ENCODE measurements at places on chromosomes 3 and 15. TPM values are rescaled to one million over a fixed set of nuclear protein-coding genes. Genes with fewer than 3 reads are reported as not detected.

The PLAAT1 gene
- 4.9 TPM for total RNA-seq

The ITIH3 gene
- total RNA-seq, result not detected

GRCh38 chr3:187773233-187774184 is 28.2 kb upstream of the BCL6 start:
- no peak for DNase-seq

DNA sequence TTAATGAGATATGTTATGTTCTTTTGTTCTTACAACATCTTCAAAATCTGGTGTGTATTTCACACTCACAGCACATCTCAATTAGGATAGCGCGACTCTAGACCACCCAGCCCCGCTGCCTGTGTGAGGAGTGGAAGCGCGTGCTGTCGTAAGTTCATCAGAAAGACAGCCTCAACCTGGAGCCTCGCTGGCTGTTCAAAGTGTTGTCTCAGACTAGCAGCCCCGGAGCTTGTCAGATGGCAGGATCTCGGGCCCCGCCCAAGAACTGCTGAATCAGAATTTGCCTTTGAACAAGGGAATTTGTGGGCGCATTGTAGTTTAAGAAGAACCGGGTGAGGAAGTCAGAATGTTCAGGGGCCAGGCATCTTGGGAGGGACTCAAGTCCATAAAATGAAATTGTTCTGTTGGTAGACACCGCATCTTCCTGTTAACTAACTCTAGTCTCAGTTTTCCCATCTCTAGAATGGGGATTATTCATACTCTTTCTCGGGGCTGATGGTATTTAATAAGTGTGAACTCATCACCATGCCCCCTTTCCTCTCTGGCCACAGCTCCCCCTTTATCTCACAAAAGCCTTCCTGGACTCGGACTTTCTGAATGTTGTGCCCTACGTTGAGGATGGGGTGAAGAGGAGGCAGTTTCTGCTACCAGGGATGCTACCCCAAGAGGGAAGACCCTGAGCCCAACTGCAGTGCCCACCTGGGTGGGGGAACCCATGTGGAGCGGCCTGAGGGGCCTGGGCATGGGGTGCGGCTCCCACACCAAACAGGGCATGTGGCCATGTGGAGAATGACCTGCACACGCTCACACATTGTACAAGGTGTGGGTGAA is 40.4 kb downstream of the BHLHE40 start:
- DNase-seq, result no peak

DNA sequence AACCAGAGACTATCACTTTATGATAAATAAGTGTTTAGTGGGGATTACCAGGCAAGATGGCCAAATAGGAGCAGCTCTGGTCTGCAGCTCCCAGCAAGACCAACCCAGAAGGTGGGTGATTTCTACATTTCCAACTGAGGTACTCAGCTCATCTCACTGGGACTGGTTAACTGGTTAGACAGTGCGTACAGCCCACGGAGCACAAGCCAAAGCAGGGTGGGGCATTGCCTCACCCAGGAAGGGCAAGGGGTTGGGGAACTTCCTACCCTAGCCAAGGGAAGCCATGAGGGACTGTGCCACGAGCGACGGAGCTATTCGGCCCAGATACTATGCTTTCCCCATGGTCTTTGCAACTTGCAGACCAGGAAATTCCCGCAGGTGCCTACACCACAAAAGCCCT is 171.0 kb downstream of the CTNNB1 start:
- no peak for DNase-seq

GRCh38 chr15:83205725-83206324 is 1.8 kb downstream of the HDGFL3 start:
- no peak for DNase-seq

DNA sequence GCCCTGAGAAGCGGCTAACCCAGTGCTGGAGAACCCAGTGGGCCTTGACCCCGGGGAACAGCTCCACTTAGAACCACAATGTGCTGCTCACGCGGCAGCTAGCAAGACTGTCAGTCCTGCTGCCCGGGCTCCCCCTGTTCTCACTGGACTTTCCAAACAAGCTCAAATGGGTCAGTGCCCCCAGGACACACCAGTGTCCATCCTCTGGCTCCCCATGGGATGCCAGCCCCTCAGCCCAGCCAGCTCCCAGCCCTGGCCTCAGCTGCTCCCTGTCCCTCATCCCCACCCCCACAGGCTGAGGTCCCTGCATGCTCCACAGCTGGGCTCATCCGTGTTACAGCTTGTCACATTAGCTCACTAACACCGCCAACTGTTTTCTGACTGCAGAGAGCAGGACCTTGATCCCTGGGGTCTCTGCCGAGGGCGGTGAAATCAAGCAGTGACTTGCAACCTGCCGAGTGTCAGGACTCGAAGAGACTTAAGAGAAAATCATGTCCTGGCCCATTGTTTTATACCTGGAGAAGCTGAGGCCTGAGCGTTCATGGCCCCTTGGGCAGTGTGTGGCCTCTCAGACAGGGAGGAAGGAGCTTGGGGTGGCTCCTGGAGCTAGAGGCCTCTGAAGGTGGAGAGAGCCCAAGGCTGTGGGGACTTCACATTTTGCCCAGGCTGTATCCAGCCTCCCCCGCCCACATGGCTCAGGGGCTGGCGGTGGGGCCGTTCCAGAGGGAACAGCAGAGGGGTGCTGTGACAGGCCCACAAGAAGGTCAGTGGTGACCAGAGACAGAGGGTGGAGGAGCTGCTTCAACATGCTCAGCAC is 157.5 kb downstream of the MEGF11 start:
- no peak for DNase-seq

- DNase-seq, result no peak
Observed at GRCh38 chr3:52873433-52874159, 23.8 kb downstream of the STIMATE start.

All from left ventricle myocardium superior (tissue), 1 donor.